Subcutaneous preadipocyte (primary cell): ENCODE measurements at places on chromosomes 3 and 15. TPM values are rescaled to one million over a fixed set of nuclear protein-coding genes. Genes with fewer than 3 reads are reported as not detected.

The ADAMTS7 gene
- total RNA-seq, result 12.1 and 19.0 TPM in 2 replicates

The ESYT3 gene
- total RNA-seq, result under 0.01 and 1.4 TPM in 2 replicates

The HHLA2 gene
- not detected in 2 replicates for total RNA-seq

The CFAP161 gene
- total RNA-seq, result under 0.01 TPM in 2 replicates

The CAMK2N2 gene
- not detected in 2 replicates for total RNA-seq

The CP gene
- total RNA-seq, result 0.20 and 0.73 TPM in 2 replicates

The PSTPIP1 gene
- total RNA-seq, result under 0.01 and 0.37 TPM in 2 replicates

The CAMKV gene
- not detected in 2 replicates for total RNA-seq

The FOXL2 gene
- under 0.01 and 0.39 TPM in 2 replicates for total RNA-seq

The CCDC39 gene
- under 0.01 TPM in 1 of 2 replicates, not detected in the other for total RNA-seq

The WDR49 gene
- total RNA-seq, result under 0.01 and 0.20 TPM in 2 replicates

The ZNF501 gene
- total RNA-seq, result 4.3 and 6.6 TPM in 2 replicates

The BFSP2 gene
- not detected in 2 replicates for total RNA-seq

The IRAK2 gene
- total RNA-seq, result 5.5 and 10.8 TPM in 2 replicates

The ACSBG1 gene
- total RNA-seq, result under 0.01 TPM in 1 of 2 replicates, not detected in the other

The AP3S2 gene
- total RNA-seq, result 36.7 and 43.2 TPM in 2 replicates

The TMEM40 gene
- total RNA-seq, result 0.20 TPM in 1 of 2 replicates, not detected in the other

The GABRB3 gene
- total RNA-seq, result 0.59 and 2.6 TPM in 2 replicates

The RFTN1 gene
- 40.4 and 55.5 TPM in 2 replicates for total RNA-seq

The EFHB gene
- total RNA-seq, result 0.37 and 1.4 TPM in 2 replicates
